ENCODE measurements at places on chromosomes 12 and 14. TPM values are rescaled to one million over a fixed set of nuclear protein-coding genes. Genes with fewer than 3 reads are reported as not detected.

Gene WIF1
- total RNA-seq, result not detected

Gene SERPINA3
- total RNA-seq, result not detected

Gene KRT82
- not detected for total RNA-seq

Gene FGF6
- total RNA-seq, result not detected

Gene TAS2R7
- not detected for total RNA-seq

Gene KCNA5
- not detected for total RNA-seq

Gene KRR1
- 46.8 TPM for total RNA-seq

DNA sequence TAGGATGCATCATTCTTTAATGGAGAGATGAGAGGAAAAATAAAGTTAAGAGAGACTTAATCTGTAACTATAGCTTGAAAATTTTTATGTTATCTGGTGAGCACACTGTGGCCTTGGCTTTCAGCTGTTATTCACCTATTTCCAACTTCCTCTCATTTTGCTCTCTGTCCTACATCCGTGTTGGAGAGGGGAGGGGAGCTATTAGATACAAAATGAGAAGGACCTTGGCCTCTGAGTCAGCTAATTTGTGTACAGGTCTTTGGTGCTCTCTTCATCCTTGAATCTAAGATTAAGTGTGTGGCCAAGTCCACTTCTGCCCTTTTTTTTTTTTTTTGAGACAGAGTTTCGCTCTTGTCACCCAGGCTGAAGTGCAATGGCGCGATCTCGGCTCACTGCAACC, 887 bp upstream of the APOBEC1 start:
- DNase-seq, result no peak

DNA sequence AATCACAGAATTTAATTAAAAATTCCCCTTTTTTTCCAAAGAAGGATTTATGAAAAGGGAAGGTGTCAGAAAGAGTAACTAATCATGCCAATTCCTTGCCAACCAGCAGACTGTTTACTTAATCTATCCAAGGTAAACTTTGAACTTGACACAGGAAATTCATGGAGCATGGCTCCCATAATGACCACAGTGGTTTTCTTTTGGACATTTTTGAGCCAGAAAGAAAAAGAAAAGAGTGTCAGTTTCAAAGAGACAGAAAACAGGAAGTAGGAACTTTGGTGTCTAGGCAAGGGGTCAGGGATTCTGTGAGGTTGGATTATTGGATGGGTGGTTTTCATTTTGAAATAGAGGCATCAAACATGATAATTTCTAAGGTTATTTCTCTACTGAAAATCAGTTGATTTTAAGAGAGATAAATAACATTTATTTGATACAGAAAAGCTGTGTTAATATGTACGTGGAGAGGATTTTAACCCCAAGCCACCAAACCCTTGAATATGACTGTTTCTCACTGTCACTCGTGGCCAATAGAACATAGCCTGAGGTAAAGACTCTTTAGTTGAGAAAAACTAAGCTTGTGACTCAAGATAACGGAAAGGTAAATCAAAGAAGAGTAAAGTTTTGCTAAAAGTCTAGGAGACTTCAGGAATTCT, 196.1 kb downstream of the TTC6 start:
- no peak for DNase-seq

DNA sequence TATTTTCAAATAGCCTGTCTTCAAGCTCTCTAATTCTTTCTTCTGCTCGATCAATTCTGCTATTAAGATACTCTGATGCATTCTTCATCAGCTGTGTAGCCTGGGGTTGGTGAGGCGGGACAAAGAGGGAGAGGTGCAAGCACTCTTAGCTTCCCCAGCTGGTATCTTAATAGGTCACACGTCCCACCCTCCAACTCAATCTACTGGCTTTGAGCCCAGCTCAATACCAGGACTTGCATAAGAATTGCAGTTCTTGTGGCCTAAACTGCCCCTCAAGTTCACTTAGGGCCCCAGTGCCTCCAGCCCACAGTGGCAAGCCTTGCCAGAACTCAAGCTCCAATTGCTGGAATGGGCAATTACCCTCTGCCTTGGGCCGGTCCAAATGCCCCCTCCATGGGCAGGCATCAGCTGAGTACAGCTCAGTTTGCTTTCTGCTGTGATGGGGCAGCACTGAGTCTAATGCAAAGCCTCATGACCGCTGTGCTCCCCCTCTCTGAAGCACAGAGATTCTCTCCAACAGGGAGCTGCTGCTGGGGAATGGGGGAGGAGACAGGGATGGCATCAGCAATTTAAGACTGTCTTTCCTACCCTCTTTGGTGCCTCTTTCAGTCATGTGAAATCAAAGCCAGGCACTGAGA, 5.6 kb upstream of the SPATA7 start:
- DNase-seq, result no peak

DNA sequence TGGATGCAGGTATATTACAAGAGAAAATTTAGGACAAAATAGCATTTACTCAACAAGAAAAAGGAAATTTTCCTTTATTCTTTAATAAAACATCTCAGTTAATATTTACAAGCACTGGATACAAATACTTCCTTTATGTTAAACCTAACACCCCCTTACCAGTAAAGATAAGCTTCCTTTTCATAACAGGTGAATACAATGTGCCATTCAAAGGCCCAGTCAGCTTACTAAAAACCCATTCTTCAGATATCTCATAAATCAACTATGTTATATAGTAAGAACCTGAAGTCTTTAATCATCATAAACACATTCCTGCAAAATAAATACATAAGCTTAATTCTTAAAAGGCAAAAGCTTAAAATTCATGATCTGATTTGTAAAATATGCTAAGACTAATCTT, 52.6 kb downstream of the LRP6 start:
- DNase-seq, result no peak

- no peak for DNase-seq
These were observed 465.8 kb downstream of the CCER1 start for GRCh38 chr12:90489141-90489540.

DNA sequence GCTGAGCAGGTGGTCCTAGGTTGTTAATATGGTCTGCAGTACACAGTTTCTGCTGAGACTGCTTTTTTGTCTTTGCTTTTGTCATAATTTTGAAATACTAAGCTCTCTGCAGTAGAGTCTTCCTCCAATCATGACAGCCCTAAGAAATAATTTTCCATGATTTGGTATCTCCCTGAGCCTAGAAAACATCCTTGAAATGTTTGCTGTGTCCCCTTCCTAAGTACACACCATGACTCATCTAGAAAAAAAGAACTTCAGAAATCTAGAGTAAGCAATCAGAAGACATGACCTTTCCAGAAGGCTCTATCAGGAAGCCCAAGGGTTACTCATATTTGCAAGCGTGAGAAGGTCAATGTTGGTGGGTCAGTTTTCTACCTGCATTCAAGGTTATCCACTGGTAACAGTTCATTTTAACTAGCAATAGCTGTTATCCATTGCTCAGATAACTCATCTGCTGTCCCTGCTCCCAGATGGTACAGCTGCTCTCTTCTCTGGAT, 16.4 kb downstream of the DAD1 start:
- peak; percentile 36 for DNase-seq

DNA sequence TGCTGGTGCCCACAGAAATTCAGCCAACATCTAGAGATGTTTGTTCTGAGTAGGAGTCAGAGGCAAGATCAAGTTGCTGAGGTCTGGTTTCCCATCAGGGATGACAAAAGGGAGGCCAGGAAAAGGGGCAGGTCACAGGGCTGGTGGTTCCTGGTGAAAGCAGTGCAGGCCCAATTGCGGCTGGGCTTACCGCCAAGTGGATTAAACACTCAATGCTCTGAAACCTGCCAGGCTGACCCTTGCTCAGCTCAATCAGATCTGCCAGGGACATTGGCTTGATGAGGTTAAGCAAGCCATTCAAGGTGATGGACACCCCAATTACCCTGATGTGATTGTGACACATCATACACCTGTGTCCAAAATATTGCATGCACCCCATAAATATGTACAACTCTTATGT, 5.5 kb upstream of the OAS1 start:
- no peak for DNase-seq

GRCh38 chr14:95025941-95026340, 131.4 kb downstream of the DICER1 start:
- no peak for DNase-seq

DNA sequence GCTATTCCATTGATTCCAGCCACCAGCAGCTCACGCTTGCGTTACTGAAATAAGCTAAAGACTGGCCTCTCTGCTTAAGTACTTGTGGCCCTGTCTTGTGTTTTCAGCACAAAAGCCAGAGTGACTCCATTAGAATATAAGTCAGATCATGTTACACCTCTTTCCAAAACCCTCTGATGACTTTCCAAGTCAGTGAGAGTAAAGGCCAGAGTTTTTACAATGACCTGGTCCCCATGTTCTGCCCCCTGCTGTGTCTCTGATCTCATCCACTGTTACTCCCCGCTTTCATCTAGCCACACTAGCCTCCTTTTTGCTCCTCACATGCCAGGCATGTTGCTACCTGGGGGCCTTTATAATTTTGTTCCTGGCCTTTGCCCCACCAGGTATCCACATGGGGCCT, 6.9 kb upstream of the CKAP4 start:
- no peak for DNase-seq

DNA sequence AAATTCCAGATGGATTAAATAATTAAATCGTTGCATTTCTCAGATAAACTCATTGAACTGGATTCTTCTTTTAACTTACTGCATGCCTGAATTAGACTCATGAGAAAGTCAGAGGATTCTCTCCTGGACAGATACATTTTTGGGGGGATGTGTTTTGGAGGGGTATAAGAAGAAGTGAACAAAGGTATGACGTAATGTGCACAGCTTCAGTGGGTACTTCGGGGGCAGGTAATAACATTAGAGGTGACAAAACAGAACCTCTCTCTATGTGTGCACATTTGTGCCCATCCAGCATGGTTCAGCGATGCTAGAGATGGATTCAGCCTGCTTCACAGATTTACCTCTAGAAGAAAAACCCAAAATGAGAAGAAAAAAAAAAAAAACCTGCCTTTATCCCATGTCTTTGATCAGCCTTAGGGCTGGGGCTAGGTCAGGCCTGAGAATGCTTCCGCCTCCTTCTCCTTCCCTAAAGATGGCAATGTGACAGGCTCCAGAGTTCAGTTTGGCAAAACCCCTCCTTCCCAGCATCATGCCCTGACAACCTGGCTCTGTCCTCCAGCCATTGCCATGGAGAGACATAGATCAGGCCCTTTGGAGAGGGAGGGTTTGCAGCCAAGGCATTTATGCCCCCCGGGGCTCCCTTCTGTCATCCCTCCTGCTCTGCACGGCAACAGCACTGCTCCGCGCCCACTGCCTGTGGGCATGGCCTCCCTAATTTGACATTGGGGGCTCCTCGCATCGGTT, 166.7 kb downstream of the KCNA5 start:
- no peak for DNase-seq

GRCh38 chr12:27505109-27505508, 18.9 kb upstream of the PPFIBP1 start:
- DNase-seq, result no peak

GRCh38 chr14:54669721-54670561, 103.0 kb downstream of the SAMD4A start:
- DNase-seq, result no peak

GRCh38 chr12:112169161-112169872, 44.0 kb downstream of the TRAFD1 start:
- DNase-seq, result no peak

- no peak for DNase-seq
These were observed 523.7 kb upstream of the FOXG1 start for GRCh38 chr14:28242895-28243294.

GRCh38 chr12:116122628-116123027, 154.9 kb downstream of the MED13L start:
- DNase-seq, result no peak

DNA sequence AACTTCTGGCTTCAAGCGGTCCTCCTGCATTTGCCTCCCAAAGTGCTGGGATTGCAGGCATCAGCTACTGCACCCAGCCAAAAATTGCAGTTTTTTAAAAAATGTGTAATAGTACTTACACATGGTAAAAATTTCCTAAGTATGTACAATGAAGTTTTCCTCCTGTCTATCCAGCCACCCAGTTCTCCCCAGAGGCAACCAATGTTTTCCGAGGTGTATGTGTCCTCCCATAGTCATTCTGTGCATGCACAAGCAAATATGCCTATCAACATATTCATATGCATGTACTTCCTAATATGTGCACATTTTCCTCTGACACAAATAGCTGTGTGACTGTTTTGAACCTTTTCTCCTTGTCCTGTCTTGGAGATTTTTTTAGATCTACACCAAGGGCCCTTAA, 195.0 kb downstream of the SLC5A8 start:
- DNase-seq, result no peak

GRCh38 chr12:111353603-111354295, 15.1 kb downstream of the PHETA1 start:
- DNase-seq, result no peak

DNA sequence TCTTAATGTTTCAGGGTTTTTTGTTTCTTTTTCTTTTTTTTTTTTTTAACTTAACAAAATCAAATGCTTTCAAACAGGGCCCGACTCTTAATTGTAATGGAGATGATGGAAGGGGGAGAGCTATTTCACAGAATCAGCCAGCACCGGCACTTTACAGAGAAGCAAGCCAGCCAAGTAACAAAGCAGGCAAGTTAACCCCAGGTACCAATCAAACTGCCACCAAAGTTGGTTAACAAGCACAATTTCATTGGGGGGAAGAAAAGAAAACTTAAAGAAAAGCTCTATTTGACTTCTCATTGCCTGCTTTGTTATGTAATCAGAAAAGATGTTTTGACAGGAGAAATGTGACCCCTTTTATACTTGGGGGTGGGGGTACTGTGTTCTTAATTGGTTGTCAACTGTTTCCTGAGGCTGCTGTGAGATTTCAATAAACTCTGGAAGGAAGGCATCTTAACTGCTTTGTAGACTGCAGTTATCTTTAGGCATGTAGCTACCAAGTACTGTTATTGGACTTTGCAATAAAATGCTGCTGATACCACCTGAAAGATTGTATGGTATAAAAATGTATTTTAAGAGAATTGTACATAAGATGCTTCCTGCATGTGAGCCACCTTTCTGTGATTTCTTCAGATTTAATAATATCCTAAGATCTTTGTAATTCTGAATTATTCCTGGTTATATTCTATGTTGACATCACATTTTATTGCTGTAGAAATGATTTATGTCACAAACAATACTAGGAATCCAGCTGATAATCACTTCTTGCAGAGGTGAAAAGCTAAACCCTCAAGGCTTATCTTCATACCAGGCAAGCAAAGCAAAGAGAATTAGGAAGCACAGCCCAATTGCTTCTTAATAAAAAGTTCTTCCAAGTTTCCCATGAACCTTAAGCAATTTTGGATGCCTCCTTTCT, 26.9 kb downstream of the MAPKAPK5 start:
- DNase-seq, result no peak

DNA sequence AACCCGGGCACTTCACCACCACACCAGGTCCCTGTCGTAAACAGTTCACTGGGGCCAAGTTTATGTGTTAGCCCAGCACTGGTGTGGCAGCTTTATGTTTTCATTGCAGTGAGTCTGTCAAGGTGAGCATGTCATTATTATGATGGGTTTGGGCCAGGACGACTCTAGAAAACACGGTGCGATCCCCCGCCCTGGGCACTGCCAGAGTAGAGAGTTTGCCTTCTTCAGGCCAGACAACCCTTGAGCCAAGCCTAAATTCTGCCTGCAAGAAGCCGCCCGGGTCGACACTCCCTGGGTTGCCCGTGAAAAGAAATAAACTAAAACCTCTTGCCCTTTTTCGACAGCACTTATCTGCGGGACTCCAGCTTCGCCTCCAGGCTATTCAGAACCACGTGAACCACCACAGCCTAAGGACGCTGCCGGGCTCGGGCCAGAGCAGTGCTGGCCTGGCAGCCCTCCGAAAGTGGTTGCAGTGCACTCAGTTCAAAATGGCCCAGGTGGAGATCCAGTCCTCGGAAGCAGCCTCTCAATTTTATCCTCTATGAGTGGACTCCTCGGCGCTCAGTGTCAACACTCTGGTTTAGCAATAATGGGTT, 81.8 kb downstream of the PRIMA1 start:
- no peak for DNase-seq

- DNase-seq, result no peak
These were observed 21.2 kb downstream of the TAS2R50 start for GRCh38 chr12:10965476-10965875.
